Stimulated activated CD4-positive, alpha-beta T cell treated with anti-CD3 and anti-CD28 coated beads, TNF-alpha, amount 100 ng/mL, for 24 hours (primary cell): ENCODE measurements at places on chromosomes 1 and 21.

- DNase-seq, result no peak
Measured at GRCh38 chr1:8742022-8742924, 75.2 kb downstream of the RERE start.

DNA sequence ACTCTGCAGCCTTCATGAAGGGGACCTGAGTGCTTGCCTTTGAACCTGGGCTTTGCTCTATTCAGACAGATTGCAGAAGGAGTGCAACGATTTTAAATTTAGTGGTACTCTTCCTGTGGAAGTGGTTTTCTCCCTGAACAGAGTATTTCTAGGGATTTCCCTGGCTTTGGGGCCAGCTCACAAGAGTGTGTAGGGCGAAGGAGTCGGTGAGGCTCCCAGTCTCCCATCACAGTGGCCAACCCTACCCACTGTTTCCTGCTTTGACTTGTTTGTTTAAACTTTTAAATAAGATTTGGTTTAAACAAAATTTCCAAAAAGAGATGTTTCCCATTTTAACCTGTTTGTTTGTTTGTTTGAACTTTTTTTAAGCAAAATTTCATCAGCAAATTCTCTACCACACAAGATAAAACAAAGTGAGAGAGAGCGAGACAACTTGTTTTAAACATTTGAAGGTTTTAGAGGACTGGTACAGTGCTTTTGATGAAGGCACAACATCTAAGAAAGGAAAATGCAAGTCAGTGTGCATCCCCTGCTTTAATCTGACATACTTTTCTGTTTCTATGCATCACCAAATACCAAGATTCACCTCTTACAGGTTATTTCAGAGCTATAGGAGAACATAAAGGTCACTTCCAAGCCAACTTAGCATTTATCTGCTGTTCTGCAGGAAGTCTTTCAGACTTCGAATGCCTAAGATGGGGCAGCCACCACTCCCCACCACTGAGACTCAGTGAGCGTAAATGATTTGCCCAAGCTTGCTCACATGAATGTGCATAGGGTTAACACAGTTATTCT is 6.6 kb downstream of the SELP start:
- no peak for DNase-seq

- no peak for DNase-seq
Measured at GRCh38 chr21:45900034-45900868, 81.3 kb upstream of the COL6A1 start.

- no peak for DNase-seq
Measured at GRCh38 chr21:46431884-46432488, 26.7 kb upstream of the DIP2A start.

- no peak for DNase-seq
Measured at GRCh38 chr1:156682166-156682890, 5.1 kb upstream of the NES start.

GRCh38 chr1:2481885-2482284 is 5.8 kb downstream of the PLCH2 start:
- no peak for DNase-seq

GRCh38 chr1:63984257-63984929 is 210.6 kb downstream of the ROR1 start:
- DNase-seq, result no peak
